ENCODE measurements at places on chromosomes 1 and 21.
A peak's percentile ranks its signal among the peaks of the same experiment; 100 is the strongest.

DNA sequence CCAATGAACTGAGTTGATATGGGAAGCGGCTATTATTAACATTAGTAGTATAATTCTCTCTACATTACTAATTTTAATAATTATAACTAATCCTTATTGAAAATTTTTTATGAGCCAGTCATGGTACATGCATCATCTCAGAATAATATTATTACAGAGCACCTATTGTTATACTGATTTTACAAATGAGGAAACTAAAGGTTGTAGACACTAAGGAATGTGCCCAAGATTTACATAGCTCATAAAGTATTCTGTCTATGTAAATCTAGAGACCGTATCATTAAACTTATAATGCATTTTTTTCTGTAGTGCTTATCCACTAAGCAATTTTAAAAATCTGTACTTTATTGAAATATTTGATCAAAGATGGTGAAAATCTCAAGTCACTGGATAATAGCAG is 825.9 kb downstream of the PLA2G4A start:
- peak; percentile 63 for ATAC-seq

GRCh38 chr1:59058665-59059439 is 238.0 kb upstream of the FGGY start:
- ATAC-seq = no peak

- no peak for ATAC-seq
Measured at GRCh38 chr1:204992201-204992997, 50.6 kb upstream of the CNTN2 start.

- ATAC-seq = no peak
Measured at GRCh38 chr1:231423648-231424047, 1.6 kb upstream of the EGLN1 start.

DNA sequence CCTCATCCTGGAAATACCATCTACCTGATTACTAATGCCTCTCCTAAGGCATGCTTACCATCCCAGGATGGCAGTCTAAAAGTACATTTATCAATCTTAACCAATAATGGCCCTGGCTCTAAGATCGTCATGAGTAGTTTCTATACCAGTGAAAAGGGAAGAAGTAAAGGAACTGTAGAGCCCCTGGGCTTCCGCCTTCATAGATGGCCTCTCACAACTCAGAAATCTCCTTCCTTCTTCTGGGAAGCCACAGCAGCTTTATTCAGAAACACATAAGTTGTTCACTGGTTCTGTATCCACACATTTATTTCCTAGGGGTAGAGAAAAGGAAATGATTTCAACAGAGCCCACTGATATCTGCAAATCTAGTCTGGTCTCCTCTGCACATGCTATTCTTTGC is 41.0 kb upstream of the CD5L start:
- no peak for ATAC-seq

- ATAC-seq = peak; percentile 76
Measured at GRCh38 chr1:22428672-22429071, 23.0 kb upstream of the ZBTB40 start.

DNA sequence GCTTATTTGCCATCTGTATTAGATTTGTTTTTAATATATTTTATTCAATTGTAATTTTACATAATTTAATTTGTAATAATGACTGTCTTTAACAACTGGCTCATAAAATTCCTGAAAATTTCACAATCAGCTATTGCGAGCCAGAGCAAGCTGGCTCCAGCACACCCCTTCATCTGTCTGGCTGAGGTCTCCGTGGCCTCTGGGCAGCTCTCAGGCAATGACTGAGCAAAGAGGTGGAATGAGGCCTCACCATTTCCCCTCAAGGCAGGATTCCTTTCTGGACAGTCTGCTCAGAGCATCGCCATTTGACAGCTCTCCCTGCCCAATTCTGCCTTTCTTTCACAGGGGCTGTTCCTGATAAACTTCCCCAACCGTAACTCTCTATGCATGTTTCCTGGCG is 5.8 kb upstream of the KANK4 start:
- 0 out of 3 replicates have a peak, but pooled peaks have one; percentile 19 for ATAC-seq

DNA sequence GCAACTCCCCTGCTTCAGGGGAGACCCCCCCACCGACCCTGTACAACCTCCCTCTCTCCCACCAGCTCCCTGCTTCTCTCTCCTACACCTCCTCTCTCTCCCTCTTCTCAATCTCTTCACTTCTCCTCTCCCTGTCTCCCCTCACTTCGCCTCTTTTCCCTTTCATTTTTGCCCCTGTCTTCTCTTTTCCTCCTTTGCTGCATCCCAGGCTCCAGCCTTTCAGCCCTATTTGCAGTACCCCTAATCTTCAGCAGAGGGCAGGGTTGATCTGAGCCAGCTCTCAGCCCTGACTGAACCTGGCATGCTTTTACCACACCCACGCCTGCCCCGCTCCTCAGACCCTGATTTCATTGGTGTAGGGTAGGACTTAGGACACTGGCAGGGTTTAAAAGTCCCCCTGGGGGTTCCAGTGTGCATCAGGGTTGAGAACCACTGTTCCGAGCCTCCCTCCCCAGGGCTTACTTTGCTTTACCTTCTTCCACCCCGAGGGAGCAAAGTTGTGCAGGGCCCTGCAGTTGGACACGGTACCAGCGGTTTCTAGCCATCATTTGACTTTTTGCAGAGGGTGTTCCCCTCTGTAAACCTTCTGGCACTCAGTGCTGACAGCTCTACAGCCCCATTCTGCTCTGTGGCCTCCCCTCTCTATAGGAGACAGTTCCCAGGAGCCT is 67.3 kb upstream of the CNTN2 start:
- peak; percentile 87 for ATAC-seq

GRCh38 chr1:10374442-10374860 is 24.4 kb upstream of the PGD start:
- no peak for ATAC-seq
